ENCODE measurements at places on chromosomes 7 and 10.
A peak's percentile ranks its signal among the peaks of the same experiment; 100 is the strongest.

DNA sequence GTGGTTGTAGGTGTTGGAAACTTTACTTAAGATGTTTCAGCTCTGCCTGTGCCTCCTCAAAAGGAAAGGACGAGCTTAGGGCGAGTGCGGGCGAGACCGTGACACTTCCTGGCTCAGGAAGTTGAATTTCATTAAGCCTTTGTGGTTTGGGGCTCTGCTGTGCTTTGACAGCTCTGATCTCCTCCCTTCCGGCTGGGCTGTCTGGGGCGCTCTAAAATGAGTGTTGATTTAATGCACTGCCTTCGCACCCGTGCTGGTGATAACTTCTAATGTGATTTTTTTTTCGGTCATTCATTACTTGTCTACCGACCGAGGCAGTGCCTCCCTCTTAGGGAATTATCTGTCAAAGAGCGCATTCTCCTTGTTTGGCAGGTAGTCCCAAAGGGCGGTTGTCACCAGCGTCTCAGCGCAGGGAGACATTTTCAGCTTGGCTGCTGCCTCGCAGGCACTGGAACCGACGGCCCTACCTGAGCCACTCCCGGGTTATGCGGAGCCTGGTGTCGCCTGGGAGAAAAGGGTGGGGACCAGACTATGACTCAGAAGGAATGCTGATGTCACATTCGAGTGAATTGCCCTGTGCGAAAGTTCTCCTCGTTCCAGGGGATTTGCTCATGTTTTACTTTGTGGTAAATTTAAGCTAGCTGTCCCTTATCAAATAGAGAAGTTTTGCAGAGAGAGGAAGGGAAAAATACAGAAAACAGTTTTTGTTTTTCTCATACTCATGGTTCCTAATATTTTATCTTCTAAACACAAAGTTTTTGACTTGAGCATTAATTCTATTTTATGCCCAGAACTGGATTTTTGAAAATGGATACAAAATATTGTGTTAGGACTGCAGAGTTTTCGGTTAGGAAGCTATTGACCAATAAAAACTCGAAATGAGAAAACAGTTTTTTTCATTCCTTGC lies 920 bp downstream of the TES start:
- DNase-seq: no peak

DNA sequence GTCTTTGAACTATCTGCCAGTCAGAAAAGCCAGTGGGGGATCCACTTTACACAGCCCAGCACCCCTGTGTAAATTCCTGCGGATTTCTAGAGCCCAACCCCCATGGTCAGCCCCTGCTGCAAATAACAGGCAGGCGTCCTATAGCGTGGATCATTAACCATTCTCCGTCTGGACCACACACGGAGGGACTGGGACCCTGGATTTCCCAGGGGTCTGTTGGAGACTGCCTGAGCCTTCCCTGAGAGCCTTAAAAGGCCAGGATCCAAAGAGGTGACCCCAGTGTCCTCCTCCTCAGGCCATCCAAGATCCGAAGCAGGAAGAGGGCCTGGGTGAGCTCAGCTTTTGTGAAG lies 11.2 kb upstream of the GRID1 start:
- DNase-seq: no peak

GRCh38 chr7:23273141-23273599 lies 26.0 kb upstream of the MALSU1 start:
- DNase-seq: peak; percentile 8

DNA sequence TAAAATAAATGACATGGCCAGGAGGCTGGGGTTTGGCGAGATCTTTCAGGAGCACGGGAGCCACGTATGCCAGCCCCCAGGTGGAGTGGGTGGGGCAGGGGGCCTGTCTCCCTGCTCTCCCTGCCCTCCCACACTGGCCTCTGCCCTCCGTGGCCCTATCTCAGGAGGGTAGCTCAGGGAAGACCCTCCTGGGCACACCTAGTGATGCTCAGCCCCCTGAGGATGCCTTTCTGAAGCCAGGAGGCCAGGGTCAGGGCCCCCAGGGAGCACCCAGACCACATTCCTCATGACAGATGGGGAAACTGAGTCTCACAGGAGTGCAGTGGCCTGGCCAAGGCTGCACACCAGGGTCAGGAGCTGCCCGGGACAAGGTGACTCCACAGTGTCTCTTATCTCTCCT lies 223.4 kb downstream of the ELFN1 start:
- DNase-seq: no peak

DNA sequence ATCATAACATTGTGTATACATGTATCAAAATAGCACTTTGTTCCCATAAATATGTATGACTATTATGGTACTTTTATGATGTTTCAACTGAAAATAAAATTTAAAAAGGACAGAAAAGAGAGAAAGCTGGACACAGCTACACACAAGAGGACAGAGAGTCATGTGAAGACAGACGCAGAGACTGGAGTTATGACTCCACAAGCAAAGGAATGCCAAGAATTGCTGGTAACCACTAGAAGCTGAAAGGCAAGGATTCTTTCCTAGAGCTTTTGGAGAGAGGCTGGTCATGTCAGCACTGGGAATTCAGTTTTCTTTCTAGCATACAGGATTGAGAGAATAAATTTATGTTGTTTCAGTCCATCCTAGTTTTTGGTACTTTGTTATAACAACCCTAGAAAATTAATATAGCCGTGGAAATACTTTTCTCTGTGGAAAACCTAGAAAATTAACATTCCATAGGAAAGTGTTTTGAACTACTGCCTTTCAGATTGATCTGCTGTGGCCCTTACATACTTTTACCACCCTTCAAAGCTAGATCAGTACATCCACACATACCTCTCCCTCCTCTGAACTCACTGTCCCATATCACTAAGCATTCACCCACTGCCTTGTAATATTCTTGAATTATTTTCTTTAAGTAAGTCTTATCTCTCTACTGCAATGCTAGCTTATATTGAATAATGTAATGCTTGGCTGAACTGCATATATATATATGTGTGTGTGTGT lies 575.3 kb downstream of the IPMK start:
- DNase-seq: no peak

DNA sequence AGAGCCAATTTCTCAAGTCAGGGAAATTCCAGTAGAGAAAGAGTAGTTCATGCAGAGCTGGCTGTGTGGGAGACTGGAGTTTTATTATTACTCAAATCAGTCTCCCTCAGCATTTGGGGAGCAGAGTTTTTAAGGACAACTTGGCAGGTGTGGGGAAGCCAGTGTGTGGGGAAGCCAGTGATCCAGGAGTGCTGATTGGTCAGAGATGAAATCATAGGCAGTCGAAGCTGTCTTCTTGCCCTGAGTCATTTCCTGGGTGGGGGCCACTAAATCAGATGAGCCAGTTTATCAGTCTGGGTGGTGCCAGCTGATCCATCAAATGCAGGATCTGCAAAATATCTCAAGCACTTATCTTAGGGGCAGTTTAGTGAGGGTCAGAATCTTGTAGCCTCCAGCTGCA lies 194.6 kb upstream of the NRG3 start:
- no peak for DNase-seq

DNA sequence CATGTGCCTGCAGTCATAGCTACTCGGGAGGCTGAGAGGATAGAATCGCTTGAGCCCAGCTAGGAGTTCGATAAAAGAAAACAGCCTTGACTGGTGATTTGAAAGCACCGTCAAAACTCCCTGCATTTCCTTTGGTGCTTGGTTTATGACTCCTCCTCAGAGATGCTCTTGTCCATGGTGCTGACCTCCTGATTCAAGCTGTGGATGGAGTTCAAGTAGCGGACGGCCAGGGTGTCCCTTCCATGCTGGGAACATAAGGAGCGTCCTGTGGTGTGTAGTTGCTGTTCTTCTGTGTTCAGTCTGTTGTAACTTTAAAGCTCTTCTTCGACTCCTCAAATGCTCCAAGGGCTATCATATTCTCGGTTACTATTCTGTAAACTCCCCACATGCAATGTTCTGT lies 382.5 kb upstream of the KIAA1217 start:
- no peak for DNase-seq

DNA sequence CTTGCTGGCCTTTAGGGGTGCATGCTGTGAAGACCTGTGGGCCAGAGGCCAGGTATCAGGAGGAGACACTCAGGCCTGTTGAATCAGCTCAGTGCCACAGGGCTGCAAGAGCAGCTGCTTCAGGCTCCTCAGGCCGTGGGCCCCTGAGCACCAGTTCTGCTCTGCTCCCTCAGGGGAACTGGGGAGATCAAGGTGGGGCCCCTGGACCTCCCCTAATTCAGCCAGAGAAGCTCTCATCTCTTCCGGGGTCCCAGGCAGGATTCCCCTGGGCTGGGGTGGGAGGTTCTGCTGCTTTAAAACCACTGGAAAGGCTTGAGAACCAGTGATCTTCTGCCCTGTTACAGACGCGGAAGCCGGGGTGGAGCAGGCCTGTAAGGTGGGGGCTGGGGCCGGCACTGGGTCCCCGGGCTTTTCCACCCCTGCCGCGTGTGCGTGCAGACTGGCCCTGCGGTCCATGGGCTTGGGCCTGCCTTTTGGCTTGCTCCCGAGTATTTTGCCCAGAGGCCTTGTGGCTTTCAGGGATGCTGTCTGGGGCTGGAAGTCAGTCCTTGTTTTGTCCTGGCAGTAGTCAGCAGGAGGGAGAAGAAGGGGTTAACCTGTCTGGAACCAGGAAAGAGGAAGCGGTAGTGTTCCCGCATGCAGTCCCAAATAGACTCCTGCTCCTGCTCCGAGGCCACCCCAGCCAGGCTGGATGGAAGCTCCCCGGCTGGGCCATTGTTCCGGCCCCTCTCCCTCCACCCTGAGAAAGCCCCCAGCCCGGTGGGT lies 74.3 kb downstream of the LHPP start:
- DNase-seq: no peak

DNA sequence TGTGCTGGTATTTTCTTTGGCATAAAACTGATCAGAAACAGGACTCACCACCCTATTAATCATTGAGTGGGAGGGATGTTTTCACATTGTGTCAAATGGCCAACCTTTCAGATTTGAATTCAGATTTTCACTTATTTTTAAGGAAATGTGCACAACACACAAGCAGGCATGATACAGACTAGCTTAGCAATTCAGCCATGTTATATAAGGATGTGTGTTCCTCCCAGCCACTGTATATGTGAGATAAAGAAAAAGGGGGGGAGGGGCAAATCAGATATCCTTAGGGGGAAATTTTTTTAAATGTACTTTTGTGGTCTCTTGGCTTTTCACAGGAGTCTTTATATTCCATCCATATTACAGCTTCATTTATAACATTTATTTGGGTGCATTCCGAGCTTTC lies 3.1 kb downstream of the GAD2 start:
- no peak for DNase-seq

DNA sequence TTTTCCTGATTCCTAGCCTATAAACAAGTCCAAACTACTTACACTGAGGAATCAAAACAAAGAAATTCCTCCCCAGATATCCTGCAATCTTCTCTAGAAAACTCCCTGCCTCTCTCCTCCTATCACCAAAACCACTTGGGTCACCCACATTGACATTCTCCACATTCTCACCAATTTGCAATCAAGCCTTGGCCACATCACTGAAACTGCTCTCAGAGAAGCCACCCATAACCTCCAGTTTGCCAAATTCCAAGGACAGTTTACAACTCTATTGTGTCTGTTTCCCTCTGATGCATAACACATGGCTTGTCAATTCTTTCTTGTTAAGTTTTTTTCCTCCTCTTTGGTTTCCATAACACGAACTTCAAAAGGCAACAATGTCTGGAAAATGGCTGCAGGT lies 233.5 kb downstream of the XPNPEP1 start:
- no peak for DNase-seq

DNA sequence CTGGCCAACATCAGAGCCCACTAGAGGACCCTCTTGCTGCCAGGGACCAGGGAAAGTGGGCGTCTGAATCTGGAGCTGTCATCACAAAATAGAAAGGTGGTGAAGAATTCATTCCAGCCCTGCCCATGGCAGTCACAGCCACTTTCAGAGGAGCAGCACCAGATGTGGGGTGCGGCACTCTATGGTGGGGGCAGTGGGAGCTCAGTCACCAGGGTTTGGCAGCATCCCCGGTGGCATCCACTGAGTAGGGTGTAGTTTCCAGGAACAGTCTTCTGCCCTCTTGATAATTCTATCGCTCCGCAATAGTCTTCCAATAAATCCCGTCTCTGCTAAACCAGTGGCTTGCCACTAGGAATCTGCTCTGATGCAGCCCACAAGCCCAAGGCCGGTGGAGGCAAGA lies 108.5 kb upstream of the TCF7L2 start:
- DNase-seq: no peak

DNA sequence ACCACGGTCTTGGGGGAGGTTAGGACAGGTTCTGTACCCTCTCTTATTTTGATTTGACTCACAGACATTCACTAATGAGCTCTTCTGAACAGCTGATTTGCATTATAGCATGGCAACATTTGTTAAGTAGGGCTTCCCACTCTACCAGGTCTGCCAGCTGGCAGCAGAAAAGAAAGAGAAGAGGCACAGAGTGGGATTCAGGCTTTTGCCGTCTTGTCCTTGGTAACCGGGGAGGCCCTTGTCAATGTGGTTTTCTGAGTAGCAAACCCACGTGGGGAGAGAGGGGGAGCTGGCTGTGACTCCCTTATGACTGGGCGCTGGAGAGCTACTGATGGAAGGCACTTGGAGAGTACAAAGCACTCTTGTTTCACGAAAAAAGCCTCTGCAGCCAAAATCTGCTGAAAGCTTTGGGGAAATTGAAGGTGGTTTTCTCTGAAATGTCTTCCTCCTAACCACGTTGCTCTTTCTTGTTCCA lies 355.3 kb upstream of the GALNT17 start:
- DNase-seq: peak; percentile 72

GRCh38 chr7:156113731-156114130 lies 301.5 kb upstream of the SHH start:
- DNase-seq: no peak

DNA sequence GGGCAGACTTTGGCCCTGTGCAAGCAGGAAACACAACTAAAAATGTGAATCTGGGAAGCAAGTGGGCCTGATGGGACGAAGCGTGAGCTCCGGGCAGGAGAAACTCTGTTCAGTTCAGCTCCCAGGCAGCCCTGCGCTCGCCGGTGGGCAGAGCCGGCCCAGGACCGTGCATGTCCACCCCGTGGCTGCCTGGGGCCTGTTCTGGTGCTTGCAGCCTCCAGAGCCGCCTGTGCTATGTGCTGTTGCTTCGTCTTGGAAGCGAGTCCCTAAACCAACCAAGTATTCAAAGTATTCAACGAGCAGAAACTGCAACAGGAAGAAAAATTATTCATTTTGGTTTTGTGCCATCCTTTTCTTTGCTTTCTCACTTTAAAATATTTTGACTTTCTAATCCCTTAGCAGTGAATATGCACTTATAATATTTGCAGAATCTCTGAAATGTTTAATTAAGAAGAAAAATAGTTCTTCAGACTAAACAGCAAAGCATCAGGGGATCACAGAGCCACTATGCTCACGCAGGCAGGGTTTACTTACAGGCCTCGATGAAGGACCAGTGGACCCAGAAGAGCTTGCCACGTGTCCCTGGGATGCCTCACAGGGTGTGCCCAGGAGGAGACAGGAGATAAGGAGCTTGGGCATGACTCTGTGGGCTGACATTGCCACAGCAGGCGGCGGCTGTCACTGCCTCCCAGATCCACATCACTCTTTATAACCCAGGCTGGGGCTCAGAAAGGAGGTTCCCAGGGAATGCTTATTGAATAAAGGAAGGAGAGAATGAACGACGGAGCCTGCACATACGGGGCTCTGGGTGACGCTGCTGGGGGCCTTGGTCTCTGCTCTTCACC lies 45.6 kb downstream of the VIPR2 start:
- no peak for DNase-seq

- no peak for DNase-seq
Measured at GRCh38 chr10:59865101-59865500, 41.3 kb downstream of the CCDC6 start.

Data from caudate nucleus (tissue), 63 donors.